ENCODE measurements at places on chromosomes 4 and X. TPM values are rescaled to one million over a fixed set of nuclear protein-coding genes. Genes with fewer than 3 reads are reported as not detected.

Gene RTL3
- total RNA-seq: not detected

Gene RAB9B
- total RNA-seq: 0.45 TPM

Gene HS3ST1
- total RNA-seq: not detected

Gene MAGEE2
- not detected for total RNA-seq

Gene SLC9B2
- total RNA-seq: 13.5 TPM

Gene CRLF2
- total RNA-seq: 1.3 TPM

Gene DRP2
- 0.07 TPM for total RNA-seq

Gene MTNR1A
- total RNA-seq: not detected

Gene IL1RAPL1
- not detected for total RNA-seq

Gene CPXCR1
- total RNA-seq: not detected

Gene LNX1
- not detected for total RNA-seq

Gene KLB
- 0.16 TPM for total RNA-seq

Gene RAI2
- total RNA-seq: not detected

Gene AFF2
- total RNA-seq: 0.79 TPM

Gene MAGEB3
- total RNA-seq: not detected

Gene SH3D19
- total RNA-seq: not detected

Gene LONRF3
- total RNA-seq: 13.4 TPM

Gene SRPK3
- not detected for total RNA-seq
